ENCODE measurements at places on chromosomes 1 and 21.
A peak's percentile ranks its signal among the peaks of the same experiment; 100 is the strongest.

GRCh38 chr1:98222706-98223105 is 301.9 kb upstream of the DPYD start:
- no peak for DNase-seq

DNA sequence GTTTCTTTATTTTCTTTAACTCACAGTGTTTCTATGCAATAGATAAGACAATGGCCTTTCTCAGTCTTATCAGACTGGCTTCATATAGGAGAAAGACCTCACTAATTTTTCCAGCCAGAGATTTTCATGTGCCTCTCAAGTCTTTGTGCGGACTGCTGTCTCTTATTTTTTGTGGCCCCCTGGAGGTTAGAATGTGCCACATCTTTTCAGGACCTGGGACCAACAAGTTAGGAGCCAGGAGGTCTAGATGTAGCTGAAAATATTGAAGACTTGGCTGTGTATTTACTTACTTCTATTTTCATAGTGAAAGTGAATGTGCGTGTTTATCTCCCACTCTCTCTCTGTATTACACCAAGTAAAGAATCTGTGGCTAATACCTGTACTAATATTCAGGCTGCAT is 42.1 kb upstream of the CFHR3 start:
- DNase-seq: no peak

- no peak for DNase-seq
Measured at GRCh38 chr1:243558576-243558975, 291.5 kb downstream of the AKT3 start.

- DNase-seq: no peak
Measured at GRCh38 chr1:8797216-8797615, 20.2 kb downstream of the RERE start.

GRCh38 chr1:21077085-21077484 is 99.6 kb downstream of the EIF4G3 start:
- peak; percentile 14 for DNase-seq

DNA sequence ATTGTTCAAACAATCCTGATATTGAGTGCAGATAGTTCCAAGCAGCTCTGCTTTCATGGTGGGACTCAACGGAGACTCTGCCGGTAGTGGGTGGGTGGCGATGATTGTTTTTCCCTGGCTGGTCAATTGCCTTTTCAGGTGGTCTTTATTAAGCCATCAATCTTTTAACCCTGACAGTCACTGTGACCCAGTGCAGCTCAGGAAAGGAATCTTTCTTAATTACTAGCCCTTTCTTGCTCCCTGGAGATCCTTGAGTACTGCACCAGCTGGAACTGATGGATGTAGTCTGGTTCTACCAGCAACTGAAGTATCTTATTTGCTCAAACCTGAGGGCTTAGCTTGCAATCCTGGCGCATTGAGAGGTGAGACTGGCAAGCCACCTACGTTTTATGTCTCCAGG is 196.4 kb downstream of the PLPP3 start:
- DNase-seq: no peak

DNA sequence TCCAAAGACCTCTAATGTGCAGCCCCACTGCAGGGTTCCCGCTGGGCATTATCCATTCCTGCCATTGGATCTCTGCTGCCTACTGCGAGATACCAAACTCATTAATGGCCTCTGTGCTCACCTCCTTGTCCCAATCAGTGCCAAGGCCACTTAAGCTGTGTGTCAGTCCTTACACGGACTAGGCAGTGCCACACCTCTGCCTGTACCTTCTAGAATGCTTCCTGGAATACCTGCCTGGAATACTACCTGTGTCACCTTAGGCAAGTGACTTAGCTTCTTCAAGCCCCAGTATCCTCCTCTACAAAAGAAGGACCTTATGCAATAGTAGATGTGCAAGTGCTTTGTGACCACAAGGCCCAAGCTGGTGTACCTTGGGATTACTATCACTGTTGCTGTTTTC is 100.1 kb downstream of the FOXD2 start:
- DNase-seq: no peak

GRCh38 chr1:223341121-223341520 is 22.9 kb downstream of the SUSD4 start:
- no peak for DNase-seq

- no peak for DNase-seq
Measured at GRCh38 chr21:39667353-39667891, 54.7 kb downstream of the B3GALT5 start.

GRCh38 chr1:172005856-172006255 is 164.6 kb downstream of the DNM3 start:
- DNase-seq: no peak

GRCh38 chr21:33039536-33039935 is 13.8 kb downstream of the OLIG2 start:
- DNase-seq: no peak

DNA sequence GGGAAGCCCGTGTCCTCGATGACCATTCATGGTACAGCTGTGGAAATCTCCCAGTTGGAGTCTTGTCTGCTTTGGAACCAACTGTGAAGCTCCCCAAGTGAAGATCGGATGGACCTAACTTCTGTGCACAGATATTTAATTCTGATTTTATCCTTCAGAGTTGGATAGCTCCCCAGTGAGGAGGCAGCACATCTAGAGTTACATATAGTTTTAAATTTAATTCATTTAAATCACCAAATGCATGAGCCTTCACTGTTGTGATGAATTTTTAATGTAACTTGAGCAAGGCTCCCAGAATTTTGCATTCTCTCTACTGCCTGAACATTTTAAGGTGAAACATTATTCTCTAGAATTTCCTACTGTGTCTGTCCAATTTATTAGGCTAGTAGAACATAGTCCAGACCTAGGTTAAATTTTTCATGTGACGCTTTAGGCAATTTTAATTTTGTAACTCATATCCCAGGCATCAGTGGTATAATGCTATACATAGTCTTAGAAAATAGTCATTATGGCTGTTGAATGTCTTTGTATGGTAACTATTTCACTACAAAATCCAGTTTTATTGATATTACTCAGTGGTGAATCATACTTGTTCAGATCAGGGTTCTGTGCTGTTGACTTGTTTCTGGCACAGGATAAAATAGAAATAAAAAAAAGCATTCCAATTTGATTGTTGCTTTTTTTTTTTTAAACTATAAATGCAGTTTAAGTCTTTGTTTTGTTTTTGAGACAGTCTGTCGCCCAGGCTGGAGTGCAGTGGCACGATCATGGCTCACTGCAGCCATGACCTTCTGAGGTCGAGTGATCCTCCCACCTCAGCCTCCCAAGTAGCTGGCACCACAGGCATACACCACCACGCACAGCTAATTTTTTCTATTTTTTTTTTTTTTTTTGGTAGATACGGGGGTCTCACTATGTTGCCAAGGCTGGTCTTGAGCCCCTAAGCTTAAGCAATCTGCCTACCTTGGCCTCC is 66.9 kb downstream of the PRDM2 start:
- DNase-seq: no peak

GRCh38 chr1:187070076-187070475 is 241.3 kb downstream of the PLA2G4A start:
- no peak for DNase-seq

GRCh38 chr1:113416496-113416895 is 26.2 kb downstream of the MAGI3 start:
- DNase-seq: no peak

DNA sequence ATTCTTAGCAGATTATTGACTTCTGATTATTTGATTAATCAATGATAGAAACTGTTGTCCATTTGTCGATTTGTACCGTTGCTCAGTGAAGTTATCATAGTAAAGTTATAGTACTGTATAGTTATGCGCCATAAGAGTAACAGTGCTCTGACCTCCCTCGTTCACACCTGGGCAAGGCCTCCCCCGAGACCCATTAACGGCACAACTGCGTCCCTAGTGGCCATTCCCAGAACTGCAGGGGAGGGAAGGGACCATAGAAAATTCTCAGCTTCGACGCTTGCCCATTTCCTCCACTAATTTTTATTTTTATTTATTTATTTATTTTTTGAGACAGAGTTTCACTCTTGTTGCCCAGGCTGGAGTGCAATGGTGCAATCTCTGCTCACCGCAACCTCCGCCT is 334.4 kb downstream of the DSCAM start:
- no peak for DNase-seq

GRCh38 chr1:99171184-99171813 is 93.0 kb upstream of the PLPPR4 start:
- no peak for DNase-seq

- no peak for DNase-seq
Measured at GRCh38 chr1:107875689-107876088, 89.3 kb downstream of the VAV3 start.

DNA sequence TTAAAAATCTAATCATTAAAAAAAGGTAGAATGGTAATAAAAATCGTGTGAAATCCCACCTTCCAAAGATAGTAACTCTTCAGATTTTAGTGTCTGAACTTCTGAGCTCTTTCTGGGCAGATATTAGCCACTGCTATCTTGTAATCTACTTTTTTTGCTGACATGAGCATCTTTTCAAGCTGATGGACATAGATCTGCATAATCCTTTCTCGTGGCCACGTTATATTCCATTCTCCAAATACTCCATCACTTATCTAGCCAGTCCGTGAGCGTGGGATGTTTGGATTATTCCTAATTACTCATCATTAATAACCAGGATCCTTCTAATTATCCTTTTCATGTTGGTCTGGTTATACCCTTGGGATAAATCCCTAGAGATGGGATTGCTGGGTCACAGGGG is 254.2 kb upstream of the VAMP3 start:
- no peak for DNase-seq

- no peak for DNase-seq
Measured at GRCh38 chr1:54838565-54839180, 37.5 kb upstream of the TTC22 start.

- DNase-seq: peak; percentile 61
Measured at GRCh38 chr1:26838474-26839338, 12.2 kb downstream of the ZDHHC18 start.

- no peak for DNase-seq
Measured at GRCh38 chr1:119978018-119978505, 81.7 kb upstream of the ADAM30 start.

DNA sequence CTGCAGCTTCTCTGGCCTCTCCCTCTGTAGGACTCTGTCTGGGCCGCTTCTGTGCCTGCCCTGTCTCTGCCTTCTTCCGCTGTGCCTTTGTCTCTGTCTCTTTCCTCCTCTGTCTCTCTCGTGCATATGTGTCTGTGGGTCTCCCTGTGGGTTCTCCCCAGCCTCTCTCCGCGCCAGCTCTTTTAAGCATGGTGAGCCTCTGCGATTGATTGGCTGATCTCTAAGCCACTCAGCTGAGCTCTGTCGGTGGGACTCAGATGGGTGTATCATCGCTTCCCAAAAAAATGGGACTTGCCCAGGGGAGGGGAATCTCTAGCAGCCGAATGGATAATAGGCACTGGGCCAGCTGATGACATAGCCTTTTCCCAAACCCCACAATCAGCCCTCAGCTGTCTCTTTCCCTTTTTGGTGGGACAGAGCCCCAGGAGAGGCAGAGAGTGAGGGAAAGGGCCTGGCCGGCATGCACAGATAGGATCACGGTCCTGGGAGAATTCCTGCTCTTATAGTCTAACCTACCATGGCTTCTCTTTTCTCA is at the start of gene ADAMTS4:
TSS of gene ADAMTS4 (minus strand) at position 158 of the 535 bp plus-strand sequence. CDS start 427 bp downstream, outside the sequence.
- DNase-seq: no peak

- no peak for DNase-seq
Measured at GRCh38 chr1:103513711-103514110, 11.8 kb upstream of the RNPC3 start.

- DNase-seq: no peak
Measured at GRCh38 chr1:155007251-155007828, 4.7 kb downstream of the ZBTB7B start.

DNA sequence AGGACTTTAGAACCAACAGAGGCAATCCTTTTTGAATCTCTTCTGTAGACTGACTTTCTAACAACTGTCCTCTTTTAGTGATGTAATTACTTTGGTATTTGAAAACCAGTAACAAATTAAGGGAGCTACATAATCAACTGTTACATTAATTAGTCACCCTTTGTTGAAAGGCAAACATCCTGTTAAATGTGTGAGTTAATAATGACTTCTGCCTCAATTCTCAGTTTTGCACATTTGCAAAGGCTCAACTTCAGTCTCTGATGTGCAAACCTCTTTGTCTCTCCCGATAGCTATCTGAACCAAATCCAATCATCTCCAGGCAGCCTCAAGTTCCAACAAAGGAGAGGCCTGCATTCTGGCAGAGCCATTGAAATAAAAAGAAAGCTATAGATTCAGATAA is 135.4 kb upstream of the C8B start:
- DNase-seq: no peak

DNA sequence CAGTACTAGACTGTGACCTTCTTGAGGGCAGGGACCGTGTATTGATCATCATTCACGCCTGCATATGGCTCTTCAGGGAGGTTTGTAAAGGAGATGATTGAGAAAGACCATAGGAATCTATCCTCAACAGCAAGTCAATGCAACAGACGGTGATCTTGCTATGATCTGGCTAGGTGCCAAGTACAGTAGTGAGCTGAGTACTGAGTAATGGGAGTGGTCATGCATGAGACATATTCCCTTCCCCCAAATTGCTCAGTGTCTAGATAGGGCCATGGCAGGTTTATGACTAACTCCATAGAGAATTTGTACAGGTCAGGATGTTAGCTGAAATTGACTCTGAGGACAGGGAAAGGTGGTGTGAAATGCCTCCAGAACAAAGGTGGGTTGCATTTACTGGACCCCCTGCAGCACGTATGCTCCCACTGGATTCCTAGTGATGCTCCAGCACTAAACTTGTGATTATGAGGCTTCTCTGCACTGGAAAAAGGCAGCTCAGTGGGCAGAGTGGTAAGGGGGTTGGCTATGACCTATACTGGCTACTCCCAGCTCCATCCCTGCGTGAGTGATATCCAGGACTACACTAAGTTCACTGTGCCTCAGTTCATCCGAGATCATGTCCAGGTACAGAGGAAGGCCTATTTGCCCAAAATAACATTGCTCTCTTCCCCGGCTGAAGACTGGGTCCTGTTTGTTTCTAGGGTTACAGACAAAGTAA is 37.2 kb downstream of the KCNJ6 start:
- no peak for DNase-seq
